ENCODE measurements at places on chromosomes 6 and 20.

GRCh38 chr20:33866398-33867100 is 55.4 kb downstream of the CHMP4B start:
- DNase-seq: no peak

GRCh38 chr6:11233673-11234573 is 1.5 kb upstream of the NEDD9 start:
- no peak for DNase-seq

GRCh38 chr6:88165087-88165843 is 882 bp downstream of the CNR1 start:
- DNase-seq: no peak

GRCh38 chr20:14860410-14860814 is 523.0 kb upstream of the FLRT3 start:
- no peak for DNase-seq

DNA sequence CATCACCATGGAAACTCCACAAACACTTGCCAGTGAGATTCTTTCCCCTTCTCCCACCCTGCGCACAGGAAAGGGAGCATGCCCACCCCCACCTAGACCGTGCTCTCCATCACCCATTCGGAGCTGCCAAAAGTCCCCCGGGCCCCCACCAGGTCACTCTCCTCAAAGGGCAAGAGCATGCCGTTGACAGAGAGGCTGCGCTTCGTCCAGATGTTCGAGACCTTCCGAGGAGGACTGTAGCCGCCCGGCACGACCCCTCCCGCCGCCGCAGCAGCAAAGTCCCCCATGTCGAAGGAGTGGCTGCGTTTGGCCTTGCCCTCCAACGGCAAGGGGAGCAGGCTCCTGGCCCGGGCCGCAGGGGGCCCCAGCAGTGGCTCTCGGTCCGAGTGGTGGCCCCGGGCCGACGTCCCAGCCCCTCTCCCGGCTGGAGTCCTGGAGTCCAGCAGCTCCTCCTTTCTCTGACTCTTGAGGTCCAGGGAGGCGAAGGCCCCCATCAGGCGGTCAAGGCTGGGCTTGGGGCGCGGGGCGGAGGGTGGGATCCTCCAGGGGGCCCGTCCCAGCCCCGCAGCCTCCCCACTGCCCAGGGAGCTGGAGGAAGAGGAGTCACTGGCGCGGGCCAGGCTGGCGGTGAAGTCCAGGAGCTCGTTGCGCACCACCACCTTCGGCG is 195.2 kb downstream of the LRFN2 start:
- no peak for DNase-seq

DNA sequence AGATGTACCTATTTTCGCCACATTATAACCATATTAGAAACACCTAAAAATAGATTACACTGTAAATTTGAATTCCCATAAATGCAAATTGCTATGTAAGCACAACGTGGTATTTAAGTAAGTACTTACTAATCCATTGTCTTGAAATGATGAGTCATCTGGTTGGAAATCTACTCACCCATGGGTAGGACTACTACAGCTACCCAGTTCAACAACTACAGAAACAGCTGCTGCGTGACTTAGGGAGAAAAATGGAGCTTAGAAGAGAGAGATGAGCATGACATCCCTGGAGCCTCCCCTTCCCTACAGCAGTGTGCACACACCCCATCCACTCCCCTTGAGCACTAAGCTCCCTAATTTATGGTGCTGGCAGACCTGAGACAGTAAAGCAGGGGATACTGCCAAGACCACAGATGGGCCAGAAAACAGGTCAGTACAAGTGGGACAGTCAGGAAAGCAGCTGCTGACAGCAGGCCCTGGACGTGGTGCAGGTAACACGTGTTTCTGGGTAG is 26.9 kb downstream of the RRAGD start:
- DNase-seq: no peak

GRCh38 chr6:156582509-156582992 is 194.6 kb upstream of the ARID1B start:
- DNase-seq: no peak

Data from stimulated activated CD4-positive, alpha-beta T cell treated with anti-CD3 and anti-CD28 coated beads, Interleukin-2, amount 100 ng/mL, for 24 hours (primary cell).